Suprapubic skin (tissue), 4 donors: ENCODE measurements at places on chromosomes 3 and 15.

DNA sequence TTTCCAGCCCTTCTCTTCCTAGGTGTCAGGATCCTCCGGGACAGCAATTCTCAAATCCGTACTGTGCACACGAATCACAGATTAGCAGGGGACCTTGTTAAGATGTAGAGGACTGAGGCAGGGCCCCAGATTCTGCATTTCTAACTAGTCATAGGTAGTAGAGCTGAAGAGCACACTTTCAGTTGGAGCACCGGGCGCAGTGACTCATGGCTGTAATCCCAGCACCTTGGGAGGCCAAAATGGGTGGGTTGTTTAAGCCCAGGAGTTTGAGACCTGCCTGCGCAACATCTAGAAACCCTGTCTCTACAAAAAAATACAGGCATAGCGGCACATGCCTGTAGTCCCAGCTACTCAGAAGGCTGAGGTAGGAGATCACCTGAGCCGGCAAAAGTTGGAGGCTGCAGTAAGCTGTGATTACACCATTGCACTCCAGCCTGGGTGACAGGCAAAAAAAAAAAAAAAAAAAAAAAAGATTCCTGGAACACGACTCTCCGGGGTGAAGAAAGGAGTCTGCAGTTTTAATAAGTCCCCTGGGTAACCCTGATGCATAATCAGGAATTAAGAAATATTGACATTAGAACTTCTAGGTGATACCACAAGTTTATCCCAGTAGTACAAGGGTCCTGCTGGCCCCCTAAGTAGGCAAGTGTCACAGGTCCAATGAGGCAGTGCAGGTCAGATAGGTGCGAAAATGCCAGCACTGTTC is 21.4 kb upstream of the IGDCC3 start:
- H3K4me1 ChIP-seq, result peaks cover 12% of the 10 kb centered on the region
- no peak for DNase-seq
- no peak overlapping the region for H3K27ac ChIP-seq
- H3K4me3 ChIP-seq, result no peak overlapping the region

DNA sequence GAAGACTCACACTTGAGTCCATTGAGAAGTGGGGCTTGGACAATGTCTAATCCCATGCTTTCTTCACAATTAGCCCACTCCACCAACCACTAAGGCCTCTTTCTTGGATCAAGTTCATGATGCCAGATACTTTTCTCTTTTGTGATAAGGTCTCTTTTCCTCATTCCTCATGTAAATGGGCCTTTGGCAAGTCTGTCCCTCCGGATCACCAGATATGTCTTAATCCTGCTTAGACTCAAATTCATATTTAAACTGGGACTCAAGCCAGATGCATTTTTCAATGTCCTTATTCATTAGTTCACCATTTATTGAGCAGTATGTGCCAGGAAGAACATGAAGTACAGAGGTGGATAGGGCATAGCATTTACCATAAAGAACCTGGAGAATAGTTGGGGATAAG is 671.1 kb downstream of the TBL1XR1 start:
- no peak overlapping the region for H3K4me3 ChIP-seq
- no peaks in the 10 kb centered on the region for H3K4me1 ChIP-seq
- DNase-seq, result no peak

GRCh38 chr3:143502081-143502480 is 346.2 kb downstream of the SLC9A9 start:
- H3K27ac ChIP-seq, result no peak overlapping the region
- H3K4me3 ChIP-seq, result no peak overlapping the region
- no peaks in the 10 kb centered on the region for H3K36me3 ChIP-seq

- no peaks in the 10 kb centered on the region for H3K27me3 ChIP-seq
- DNase-seq, result no peak
- H3K4me3 ChIP-seq, result no peak overlapping the region
- peaks cover 13% of the 10 kb centered on the region for H3K4me1 ChIP-seq
- H3K27ac ChIP-seq, result no peak overlapping the region
These were observed 127.8 kb downstream of the STAG1 start for GRCh38 chr3:136624371-136624770.

DNA sequence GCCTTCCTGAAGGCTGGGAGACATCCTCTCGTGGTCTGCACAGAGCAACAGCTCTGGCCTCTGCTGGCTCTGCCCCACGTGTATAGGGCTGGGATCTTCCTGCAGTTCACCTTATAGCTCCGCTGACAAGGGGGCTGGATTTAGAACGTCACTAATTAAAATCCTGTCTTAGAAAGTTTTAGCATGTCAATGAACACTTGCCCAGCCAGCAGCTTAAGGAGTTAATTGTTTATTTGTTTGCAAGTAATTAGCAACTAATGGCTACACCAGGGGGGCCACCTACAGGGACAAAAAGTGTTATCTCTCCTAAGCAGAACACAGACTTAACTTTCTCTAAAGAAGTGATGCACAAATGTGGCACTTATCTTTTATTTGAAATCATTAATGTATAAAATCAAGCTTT is at the start of gene HESX1:
Gene HESX1, minus strand, starts transcription at position 84 of the 403 bp plus-strand sequence. Its CDS starts 60 bp downstream, at position 24.
- H3K4me3 ChIP-seq, result no peak within 1 kb of the TSS
- DNase-seq, result no peak
- no peaks in the 10 kb centered on the region for H3K27me3 ChIP-seq
- H3K27ac ChIP-seq, result no peak within 1 kb of the TSS

DNA sequence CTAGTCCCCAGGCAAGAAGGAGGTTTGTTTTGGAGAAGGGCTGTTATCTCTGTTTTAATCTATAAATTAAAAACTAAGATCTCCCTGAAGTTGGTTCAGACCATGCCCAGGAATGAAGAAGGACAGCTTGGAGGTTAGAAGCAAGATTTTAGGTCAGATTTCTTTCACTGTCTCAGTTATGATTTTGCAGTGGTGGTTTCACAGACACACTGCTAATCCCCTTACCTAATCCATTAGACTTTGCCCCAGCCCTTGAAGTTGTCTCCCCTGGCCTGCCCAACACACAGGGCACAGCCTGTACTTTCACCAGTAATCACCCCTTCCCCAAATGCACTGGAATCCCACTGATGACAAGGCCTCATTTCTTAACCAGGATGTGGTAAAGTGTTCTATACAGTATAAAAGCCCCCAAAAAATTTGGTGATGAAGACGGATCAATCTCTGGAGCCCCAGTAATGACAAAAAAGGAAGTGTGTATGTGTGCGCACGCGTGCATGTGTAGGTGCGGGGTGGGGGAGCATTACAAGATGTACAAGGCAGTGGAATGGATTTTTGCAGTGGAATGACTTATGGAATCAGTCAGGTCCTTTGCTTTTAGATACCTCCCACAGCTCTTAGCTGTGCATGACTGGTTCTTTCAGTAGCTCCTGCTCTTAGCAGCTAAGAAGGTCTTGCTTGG is 73.1 kb upstream of the TERB2 start:
- no peaks in the 10 kb centered on the region for H3K27me3 ChIP-seq
- H3K27ac ChIP-seq, result no peak overlapping the region
- H3K4me3 ChIP-seq, result no peak overlapping the region
- no peaks in the 10 kb centered on the region for H3K4me1 ChIP-seq
- no peak for DNase-seq
- H3K36me3 ChIP-seq, result no peaks in the 10 kb centered on the region

GRCh38 chr15:77083381-77084160 is 12.7 kb upstream of the TSPAN3 start:
- peak overlapping the region; percentile 26 for H3K4me3 ChIP-seq
- H3K4me1 ChIP-seq, result peaks cover 9% of the 10 kb centered on the region
- DNase-seq, result peak; percentile 85
- H3K27me3 ChIP-seq, result no peaks in the 10 kb centered on the region

DNA sequence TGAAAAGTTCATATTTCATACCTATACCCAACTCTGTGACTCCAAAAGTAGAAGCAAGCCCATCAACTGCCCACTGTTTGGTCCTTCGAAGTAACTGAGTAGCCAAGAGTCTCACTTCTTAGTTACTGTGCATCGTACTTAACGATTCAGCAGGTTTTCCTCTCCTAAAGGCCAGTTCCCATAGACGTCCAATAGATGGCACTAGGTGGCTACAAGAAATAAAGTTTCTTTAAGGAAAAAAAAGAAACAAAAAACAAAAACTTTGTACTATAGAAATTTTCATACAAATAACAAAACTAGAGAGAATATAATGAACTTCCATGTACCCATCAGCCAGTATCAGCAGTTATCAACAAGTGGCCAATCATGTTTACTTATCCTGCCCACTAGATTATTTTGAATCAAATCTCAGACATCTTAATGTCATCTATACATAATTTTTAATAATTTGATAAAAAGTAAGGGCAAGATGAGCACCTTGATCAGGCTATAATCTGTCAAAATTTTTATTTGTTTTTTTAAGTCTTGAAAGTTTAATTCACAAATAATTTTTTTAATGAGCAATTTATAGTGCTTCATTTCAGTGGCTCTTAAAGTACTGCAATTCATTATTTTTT is 63.8 kb upstream of the ACP3 start:
- no peaks in the 10 kb centered on the region for H3K27me3 ChIP-seq
- H3K36me3 ChIP-seq, result no peaks in the 10 kb centered on the region
- no peak overlapping the region for H3K4me3 ChIP-seq
- DNase-seq, result no peak

DNA sequence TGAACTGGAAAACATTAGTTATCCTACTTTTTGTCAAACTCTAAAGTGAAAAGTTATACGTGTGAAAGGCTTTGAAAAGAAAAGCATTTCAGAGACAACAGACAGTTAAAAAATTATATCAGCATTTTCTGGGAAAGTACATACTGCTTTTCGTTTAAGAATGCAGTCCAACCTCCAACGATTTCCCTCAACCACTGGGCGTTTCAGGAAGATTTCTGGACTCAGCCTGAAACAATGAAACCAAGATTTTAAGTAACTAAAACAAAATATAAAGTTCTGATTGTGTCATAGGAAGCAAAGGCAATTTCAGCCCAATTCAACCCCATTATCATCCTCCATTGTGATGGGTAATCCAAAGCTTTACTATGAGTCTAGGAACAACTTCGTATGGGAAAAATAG is 110.7 kb downstream of the PLD1 start:
- no peak overlapping the region for H3K4me3 ChIP-seq
- H3K4me1 ChIP-seq, result no peaks in the 10 kb centered on the region
- no peak overlapping the region for H3K27ac ChIP-seq
- H3K27me3 ChIP-seq, result no peaks in the 10 kb centered on the region

DNA sequence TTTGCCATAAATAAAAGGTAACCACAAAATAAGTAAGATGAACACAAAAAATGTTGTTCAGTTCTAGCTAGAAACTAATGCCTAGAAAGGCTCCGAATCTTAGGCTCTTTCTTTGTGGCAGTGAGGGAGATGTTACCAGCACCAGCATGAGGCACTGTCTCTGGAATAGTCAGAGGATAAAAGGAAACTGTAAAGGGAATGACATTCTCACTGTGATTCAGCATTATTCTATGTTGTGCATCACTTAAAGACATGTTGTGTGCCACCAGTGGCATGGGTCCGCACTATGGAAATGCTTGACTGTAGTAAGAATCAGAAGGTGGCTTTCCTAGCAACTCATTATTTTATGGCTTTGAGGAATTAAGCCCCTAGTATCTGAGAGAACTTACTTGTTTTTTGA is 70.8 kb downstream of the SEC22A start:
- peaks cover 7% of the 10 kb centered on the region for H3K4me1 ChIP-seq
- no peak overlapping the region for H3K4me3 ChIP-seq
- no peak for DNase-seq

DNA sequence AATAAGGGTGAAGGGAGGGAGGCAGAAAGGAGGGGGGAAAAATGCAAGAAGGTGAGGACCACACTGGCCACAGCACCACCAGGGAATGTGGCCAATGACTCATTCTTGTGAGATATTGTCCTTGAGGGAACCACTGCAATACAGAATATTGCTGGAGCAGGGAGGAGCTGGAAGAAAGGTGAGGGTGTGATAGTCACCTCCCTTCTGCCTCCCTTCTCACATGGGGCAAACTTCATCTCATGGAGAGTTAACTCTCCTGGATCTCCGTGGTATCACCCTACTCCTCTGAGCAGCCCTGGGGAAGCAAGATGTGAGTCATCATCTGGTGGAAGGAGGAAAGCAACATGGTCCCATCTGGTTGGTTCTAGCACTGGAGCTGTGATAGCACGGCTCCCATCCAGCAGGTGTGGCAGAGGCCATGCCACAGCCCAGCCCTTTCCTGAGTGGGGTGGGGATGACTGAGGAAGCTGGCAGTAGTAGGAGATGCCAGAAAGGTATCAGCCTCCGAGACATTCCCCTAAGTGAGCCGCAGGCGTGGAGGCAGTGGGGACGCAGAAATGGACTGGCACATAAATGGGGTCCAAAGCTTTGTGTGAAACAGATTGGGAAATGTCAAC is 115.9 kb upstream of the LPP start:
- no peaks in the 10 kb centered on the region for H3K27me3 ChIP-seq
- H3K4me3 ChIP-seq, result no peak overlapping the region
- H3K4me1 ChIP-seq, result peaks cover 29% of the 10 kb centered on the region
- H3K36me3 ChIP-seq, result no peaks in the 10 kb centered on the region

- DNase-seq, result no peak
- no peak overlapping the region for H3K27ac ChIP-seq
- H3K4me3 ChIP-seq, result no peak overlapping the region
- no peaks in the 10 kb centered on the region for H3K4me1 ChIP-seq
These were observed 64.6 kb downstream of the RPN1 start for GRCh38 chr3:128585974-128586373.

GRCh38 chr15:83720468-83720867 is 66.5 kb downstream of the ADAMTSL3 start:
- no peaks in the 10 kb centered on the region for H3K27me3 ChIP-seq
- H3K36me3 ChIP-seq, result no peaks in the 10 kb centered on the region
- DNase-seq, result no peak
- H3K27ac ChIP-seq, result no peak overlapping the region

DNA sequence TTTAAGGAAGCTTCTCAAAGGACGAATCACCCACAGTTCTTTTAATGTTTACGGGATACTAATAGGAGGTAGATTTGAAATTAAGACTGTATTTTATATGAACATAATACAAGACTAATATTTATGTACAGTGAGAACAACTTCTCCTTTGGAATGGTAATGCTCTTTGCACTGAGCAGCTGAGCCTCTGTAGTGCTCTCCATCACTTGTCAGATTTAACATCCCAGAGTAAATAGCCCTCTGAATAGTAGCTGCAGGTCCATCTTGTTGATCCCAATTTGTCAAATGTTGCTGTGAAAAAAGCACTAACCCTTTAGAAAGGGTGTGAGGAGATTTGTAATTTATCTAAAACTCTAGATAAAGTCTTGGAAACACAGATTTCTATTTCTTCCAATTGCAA is 351.4 kb upstream of the KCNMB2 start:
- H3K4me3 ChIP-seq, result no peak overlapping the region
- H3K27me3 ChIP-seq, result no peaks in the 10 kb centered on the region
- H3K4me1 ChIP-seq, result no peaks in the 10 kb centered on the region
- H3K36me3 ChIP-seq, result no peaks in the 10 kb centered on the region
- no peak for DNase-seq
